ENCODE measurements at places on chromosomes 3 and 15. TPM values are rescaled to one million over a fixed set of nuclear protein-coding genes. Genes with fewer than 3 reads are reported as not detected.

GRCh38 chr15:97745481-97746071, 214.9 kb upstream of the ARRDC4 start:
- peak; percentile 42 for DNase-seq

FAM43A gene
- 0.69 TPM for total RNA-seq

MORC1 gene
- not detected for total RNA-seq

GRCh38 chr15:74807282-74807681, 5.4 kb upstream of the LMAN1L start:
- no peak for DNase-seq

GRCh38 chr3:18758047-18758704, 333.0 kb upstream of the SATB1 start:
- DNase-seq = peak; percentile 73

DNA sequence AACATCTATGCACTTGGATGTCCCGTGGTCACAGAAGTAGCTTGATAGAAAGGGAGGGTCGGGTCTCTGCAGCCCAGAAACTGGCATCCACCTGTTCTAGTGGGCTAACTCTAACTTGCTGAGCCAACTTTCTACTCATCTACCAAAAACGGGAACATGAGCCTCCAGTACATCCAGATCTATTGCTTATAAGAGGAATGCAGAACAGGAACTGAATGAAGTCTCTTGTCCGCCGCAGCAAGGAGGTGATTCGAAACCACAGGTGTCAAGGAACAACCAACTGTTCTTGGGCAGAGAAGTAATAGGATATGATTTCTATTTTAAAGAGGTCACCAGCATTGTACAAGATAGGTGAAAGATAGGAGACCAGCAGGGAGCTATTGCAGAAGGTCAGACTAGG, 17.9 kb downstream of the TERC start:
- DNase-seq = no peak

- DNase-seq = no peak
Observed at GRCh38 chr3:10599444-10599843, 94.1 kb upstream of the ATP2B2 start.
